Bladder microvascular endothelial cell (primary cell): ENCODE measurements at places on chromosomes 5 and 9. TPM values are rescaled to one million over a fixed set of nuclear protein-coding genes. Genes with fewer than 3 reads are reported as not detected.

Gene KIF27
- total RNA-seq: 1.5 and 5.2 TPM in 2 replicates

Gene TLR4
- total RNA-seq: 24.3 and 211 TPM in 2 replicates

Gene F2RL2
- total RNA-seq: 0.16 and 0.50 TPM in 2 replicates

Gene IFNB1
- total RNA-seq: not detected in 2 replicates

Gene GADD45G
- total RNA-seq: 0.44 and 0.49 TPM in 2 replicates
